NCI-H1417 treated with DMSO at 0.1 percent for 48 hours (cell line): ENCODE measurements at places on chromosomes 12 and 14.

GRCh38 chr14:25759256-25759655, 709.3 kb upstream of the STXBP6 start:
- DNase-seq, result no peak

DNA sequence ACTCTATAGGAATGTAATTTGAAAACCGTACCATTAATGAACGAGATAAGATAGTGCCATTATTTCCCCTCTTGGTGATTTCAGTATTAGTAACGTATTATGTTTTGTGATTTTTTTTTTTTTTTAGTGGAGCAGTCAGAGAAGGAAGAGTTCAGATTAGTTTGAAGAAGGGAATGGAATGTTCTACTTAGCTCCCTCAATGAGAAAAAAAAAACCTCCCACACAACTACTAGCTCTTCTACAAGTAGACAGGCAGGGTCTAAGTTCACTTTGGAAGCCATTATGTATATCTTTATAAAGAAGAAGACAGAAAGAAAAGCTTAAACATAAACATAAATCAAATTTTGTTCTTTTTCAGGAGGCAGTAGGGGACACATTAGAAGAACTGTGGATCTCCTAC, 27.3 kb downstream of the PNMA1 start:
- DNase-seq, result no peak

DNA sequence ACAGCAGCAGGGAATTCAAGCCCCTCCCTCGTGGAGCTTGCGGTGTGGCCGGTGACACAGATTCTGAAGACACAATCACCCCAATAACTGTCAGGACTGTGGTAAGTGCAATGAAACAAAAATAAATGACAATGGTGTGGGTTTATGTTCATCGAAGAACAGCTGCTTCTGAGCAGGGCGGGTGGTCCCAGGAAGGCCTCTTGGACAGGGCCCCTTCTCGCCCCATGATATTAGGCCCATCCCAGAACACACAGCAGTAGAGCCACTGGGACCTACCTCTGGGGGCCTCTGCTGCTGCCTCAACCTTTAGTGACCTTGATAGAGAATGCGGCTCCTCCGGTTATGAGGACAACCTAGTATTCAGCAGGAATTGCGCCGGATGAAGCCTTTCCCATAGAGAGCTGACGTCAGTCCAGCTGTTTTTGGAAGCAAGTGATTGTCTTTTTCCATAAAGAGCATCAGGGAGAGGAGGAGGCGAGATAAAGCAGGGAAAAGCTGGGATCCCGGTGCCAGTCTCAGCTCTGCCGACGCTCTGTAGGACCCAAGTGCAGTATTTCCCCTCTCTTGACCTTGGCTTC, 84.1 kb upstream of the BCL11B start:
- no peak for DNase-seq

DNA sequence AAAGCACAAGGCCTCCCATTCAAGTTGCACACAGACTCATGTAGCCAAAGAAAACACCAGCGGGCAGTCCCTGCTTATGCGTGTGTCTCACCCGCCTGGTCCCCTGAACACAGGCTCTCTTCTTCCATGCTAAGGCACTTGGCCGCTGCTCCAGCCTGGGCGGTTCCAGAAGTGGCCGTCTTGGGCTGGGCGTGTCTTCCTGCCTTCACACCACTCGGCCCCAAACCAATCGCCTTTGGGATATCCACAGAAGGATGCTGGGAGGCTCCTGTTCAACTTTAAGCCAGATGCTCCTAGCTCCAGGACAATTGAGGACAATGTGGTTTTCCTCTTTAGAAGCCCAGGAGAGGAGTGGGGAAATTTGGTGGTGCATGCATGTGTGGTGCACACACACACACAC, 2.2 kb downstream of the SCARB1 start:
- no peak for DNase-seq

- DNase-seq, result no peak
Observed at GRCh38 chr12:125186471-125187147, 121.4 kb downstream of the AACS start.

- DNase-seq, result no peak
Observed at GRCh38 chr12:2976581-2976996, 17.4 kb downstream of the TEAD4 start.
